CD4-positive, alpha-beta T cell treated with Interleukin-17A for 4 hours (primary cell): ENCODE measurements at places on chromosomes 16 and 17.

DNA sequence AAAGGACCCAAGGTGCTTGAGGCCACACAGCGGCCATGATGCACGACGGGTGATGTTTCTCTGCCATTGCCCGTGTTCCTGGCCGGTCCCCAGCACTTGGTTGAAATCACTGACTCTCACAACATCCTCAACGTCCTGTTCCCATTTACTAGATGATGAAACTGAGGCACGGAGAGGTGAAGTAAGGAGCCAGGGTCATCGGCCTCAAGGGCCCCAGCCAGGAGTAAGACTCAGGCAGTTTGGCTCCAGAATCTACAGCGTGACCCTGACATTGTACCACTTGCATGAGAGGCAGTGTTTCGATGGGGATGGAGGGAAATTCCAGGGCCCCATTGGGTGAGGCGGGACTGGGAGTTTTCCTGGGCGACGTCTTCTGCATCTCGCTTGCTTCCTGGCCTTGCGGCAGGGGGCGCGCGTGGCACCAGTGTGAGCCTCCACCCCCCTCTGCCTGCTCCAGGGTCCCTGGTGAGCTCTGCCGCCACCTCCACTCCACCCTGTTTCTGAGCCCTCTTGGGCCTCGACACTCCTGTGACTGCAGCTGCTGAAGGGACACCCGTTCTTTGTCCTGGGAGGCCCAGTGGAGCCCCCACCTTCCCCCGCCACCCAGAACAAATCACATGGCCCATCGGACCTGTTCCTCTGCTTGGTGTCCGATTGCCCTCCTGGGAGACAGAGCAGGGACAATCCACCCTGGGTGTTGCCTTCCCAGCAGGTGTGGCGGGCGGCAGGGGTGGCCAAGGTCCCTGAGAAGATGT, 133.0 kb upstream of the GSE1 start:
- peak; percentile 41 for DNase-seq

DNA sequence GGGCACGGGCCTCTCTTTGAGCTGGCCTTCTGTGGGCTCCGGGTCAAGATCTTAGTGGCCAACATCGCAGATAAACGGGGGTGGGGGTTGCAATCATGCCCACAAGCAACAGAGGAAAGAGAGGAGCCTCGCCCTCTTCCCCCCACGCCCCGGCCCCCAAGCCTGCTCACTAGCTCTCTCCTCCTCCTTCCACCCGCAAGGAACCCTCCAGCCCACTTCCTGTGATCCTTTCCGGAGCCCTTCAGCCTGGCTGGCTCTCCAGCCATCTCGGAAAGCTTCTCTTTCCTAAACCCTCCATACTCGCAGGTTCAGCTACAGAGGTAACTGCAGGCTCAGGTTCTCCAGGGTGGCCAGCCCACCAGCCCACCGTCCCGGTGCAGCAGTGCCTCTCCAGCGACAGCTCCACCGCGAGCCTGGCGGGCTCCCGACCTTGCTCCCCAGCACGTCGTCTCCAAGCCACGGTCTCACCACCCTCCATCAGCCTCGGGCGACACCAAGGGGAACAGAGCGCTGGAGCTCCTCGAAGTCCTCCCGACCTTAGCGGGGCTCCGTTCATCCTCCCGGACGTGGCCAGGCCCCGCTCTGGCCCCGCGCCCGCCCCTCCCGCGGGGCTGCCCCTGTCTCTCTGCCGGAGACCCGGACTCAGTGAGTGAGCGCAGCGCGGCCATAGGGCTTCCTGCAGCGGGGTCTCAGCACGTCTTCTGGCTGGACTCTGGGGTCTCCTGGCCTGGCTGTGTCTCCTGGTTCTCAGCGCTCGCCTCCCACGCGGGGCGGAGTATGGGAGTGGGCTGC, 12.9 kb upstream of the ODF4 start:
- DNase-seq: peak; percentile 28

DNA sequence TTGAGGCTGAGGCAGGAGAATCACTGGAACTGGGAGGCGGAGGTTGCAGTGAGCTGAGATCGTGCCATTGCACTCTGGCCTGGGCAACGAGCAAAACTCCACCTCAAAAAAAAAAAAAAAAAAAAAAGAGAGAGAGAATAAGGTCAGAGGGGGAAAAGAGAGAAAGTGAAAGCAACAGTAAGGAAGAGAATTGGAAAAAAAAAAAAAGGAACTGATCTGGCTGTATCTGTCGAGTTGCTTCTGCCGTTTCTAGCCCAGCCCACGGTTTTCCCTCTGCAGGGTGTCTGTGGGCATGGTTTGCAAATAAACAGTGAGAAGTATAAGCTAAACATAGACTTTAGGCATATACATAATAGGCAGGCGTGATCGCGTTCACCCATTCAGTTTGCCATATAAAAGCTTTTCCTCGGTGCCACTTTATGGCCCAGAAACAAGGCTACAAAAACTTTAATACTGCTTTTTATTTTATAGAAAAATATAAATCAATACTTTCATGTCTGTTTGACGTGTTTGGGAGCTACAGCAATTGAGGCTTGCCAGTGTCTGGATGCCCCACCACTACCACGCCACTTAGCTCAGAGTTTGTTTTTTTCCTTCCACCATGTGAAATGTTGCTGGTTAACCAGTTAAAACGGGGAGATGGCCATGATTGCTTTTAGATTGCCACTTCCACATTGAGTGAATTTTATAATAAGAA, 436.7 kb downstream of the MAF start:
- no peak for DNase-seq

- no peak for DNase-seq
Observed at GRCh38 chr16:87459027-87459426, 33.8 kb downstream of the ZCCHC14 start.

DNA sequence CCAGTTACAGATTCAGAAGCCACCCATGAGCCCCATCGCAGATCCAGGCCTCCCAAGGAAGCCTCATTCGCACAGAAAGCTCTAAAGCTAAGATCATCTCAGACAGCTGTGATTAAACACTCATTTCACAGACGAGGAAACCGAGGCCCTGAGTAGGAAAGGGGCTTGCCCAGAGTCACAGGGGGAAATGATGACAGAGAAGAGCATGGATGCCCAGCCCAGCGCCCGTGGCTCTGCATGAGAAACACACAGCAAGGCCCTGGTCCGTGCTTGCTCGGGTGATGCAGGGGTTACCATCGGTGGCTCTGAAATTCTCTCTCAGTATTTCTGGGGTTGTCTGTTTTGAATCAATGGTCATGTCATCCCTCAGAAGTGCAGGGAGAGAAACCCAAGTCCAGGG, 109.6 kb downstream of the C16orf78 start:
- DNase-seq: no peak

DNA sequence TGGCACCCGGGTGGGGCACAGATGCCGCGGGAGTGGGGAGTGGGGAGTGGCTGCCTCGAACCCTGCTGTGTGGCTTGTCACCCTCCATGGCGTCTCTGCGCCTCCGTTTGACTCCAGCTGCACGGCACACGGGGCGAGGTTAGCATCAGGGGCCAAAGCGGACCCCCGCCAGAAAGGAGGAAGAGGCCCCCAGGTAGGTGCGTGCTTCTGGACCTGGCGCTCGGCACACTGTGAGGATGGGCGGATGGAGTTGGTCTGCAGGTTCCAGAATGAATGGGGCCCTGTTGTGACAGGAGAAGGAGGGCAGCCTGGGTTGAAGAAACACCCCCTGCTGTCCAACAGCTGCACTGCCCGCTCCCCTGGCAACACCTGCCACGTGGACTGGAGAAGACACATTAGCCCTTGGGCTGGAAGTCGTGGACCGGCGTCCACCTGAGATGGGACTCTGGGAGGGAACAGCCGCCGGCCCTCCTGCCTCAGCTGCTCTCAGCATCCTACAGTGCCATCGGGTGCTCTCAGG, 9.4 kb upstream of the FASN start:
- peak; percentile 30 for DNase-seq
